ENCODE measurements at places on chromosomes 3 and 15. TPM values are rescaled to one million over a fixed set of nuclear protein-coding genes. Genes with fewer than 3 reads are reported as not detected.

Gene TNFAIP8L3
- 112 TPM for total RNA-seq

Gene GOLGA6D
- not detected for total RNA-seq

Gene NPAP1
- total RNA-seq, result not detected

Gene CHRD
- total RNA-seq, result 0.22 TPM

Gene SCN11A
- total RNA-seq, result under 0.01 TPM

Gene SECISBP2L
- 22.0 TPM for total RNA-seq

Gene HHLA2
- not detected for total RNA-seq

Gene ALS2CL
- total RNA-seq, result 5.8 TPM

Gene CSPG5
- under 0.01 TPM for total RNA-seq
